Neural crest cell (in vitro differentiated cells): ENCODE measurements at places on chromosomes 2 and 18. TPM values are rescaled to one million over a fixed set of nuclear protein-coding genes. Genes with fewer than 3 reads are reported as not detected.

The CRYBA2 gene
- not detected in 2 replicates for total RNA-seq

The LRRC30 gene
- total RNA-seq = not detected in 2 replicates

The CNDP2 gene
- 194 and 204 TPM in 2 replicates for total RNA-seq

The MC2R gene
- total RNA-seq = not detected in 2 replicates

The RFX8 gene
- 0.44 and 0.48 TPM in 2 replicates for total RNA-seq

The RTP5 gene
- not detected in 2 replicates for total RNA-seq

The HES6 gene
- 143 and 152 TPM in 2 replicates for total RNA-seq

The PIKFYVE gene
- 31.4 and 33.6 TPM in 2 replicates for total RNA-seq

GRCh38 chr2:221345516-221345915 is 226.6 kb downstream of the EPHA4 start:
- DNase-seq = no peak
- H3K27ac ChIP-seq = no peak overlapping the region

- H3K27ac ChIP-seq = no peak overlapping the region
- no peaks in the 10 kb centered on the region for H3K36me3 ChIP-seq
- no peak for DNase-seq
- no peaks in the 10 kb centered on the region for H3K4me1 ChIP-seq
- peaks cover 5% of the 10 kb centered on the region for H3K27me3 ChIP-seq
- H3K4me3 ChIP-seq = no peak overlapping the region
These were observed 92.8 kb downstream of the VIT start for GRCh38 chr2:36789181-36789804.

DNA sequence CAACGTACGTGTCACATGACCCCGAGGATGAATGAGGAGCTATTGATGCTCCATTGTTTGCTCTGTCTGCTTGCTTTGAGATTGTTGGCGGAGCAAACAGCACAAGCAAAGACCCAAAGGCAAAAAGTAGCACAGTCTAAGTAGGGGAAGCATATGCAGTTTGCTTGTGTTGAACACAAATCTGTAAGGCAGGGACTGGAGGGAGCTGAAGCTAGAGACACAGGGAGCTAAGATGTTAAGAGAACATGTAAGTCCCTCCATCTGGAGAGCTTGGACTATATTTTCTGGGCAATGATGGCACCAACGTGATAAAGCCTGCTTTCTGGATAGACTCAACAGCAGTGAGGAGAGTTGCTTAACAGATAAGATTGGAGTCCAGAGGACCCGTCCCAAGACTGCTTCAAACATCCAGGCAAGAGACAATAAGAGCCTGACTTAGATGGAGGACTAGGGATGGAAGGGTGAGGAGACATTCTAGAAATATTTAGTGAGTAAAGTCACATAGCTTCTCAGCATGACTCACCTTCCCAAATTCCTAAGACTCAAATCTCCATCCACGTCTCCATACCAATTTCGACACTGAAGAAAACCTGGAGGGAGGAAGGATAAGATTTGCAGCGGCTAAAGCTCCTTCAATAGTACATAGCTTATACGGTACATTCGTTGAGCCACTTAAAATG is 88.1 kb upstream of the KLF7 start:
- H3K4me3 ChIP-seq = no peak overlapping the region
- DNase-seq = no peak
- peak overlapping the region; percentile 88 for H3K27ac ChIP-seq
- peaks cover 64% of the 10 kb centered on the region for H3K4me1 ChIP-seq
- H3K27me3 ChIP-seq = peaks cover 2% of the 10 kb centered on the region
- no peaks in the 10 kb centered on the region for H3K36me3 ChIP-seq

DNA sequence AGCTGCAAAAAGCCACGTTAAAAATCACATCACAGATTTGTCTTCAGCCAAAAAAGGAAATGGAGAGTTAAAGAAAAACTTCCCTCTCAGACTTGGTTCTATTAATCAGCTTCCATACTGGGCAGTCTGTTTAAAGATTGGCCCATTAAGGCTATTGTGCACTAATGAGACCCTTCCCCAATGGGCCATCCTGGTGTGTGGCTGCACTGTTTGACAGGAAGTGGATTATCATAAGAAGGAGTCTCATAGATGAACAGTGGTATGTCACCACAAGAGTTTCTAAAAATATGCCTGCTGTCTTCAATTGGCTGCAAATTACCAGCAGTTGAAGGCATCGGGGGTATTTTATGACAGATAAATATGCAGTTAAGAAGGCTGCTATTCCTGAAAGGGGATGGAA is 247.6 kb upstream of the THSD7B start:
- no peak for DNase-seq
- H3K4me1 ChIP-seq = no peaks in the 10 kb centered on the region
- H3K36me3 ChIP-seq = no peaks in the 10 kb centered on the region
- H3K4me3 ChIP-seq = no peak overlapping the region
- peaks cover 59% of the 10 kb centered on the region for H3K27me3 ChIP-seq

DNA sequence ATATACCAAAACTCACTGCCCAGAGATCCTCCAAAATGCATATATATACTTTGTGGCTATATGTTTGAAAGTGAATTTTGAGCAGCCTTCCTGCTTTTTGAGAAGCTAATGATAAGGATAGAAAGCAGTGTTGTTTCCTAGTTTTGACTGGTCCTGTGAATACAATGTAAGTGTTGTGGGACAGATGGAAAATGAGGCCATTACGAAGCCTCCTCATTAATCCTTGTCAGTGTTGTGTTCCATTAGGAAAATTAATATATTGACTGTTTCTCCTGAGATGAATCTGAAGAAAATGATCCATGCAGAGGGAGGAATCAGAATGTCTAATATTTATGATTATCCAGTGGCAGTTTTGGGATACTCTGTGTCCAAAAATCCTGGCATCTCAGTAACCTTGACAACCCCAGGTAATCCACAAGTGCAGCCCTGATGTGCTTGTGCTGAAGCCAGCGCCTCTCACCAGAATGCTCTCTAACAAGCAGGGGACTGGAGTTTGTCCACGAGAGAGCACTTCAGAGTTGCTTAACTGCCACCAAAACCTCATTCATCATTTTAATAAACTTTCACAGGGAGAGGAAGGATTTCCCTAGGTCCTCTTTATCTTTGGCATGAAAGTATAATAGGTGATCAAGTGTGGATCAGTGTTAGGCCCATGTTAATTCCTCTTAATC is 418.6 kb downstream of the CMPK2 start:
- H3K27ac ChIP-seq = no peak overlapping the region
- no peak overlapping the region for H3K4me3 ChIP-seq
- peaks cover 3% of the 10 kb centered on the region for H3K36me3 ChIP-seq
- H3K27me3 ChIP-seq = no peaks in the 10 kb centered on the region
- peaks cover 78% of the 10 kb centered on the region for H3K4me1 ChIP-seq

- no peak overlapping the region for H3K4me3 ChIP-seq
- H3K27ac ChIP-seq = no peak overlapping the region
- H3K36me3 ChIP-seq = no peaks in the 10 kb centered on the region
- DNase-seq = no peak
- no peaks in the 10 kb centered on the region for H3K27me3 ChIP-seq
- H3K4me1 ChIP-seq = peaks cover 13% of the 10 kb centered on the region
These were observed 1224.8 kb downstream of the SUCLG1 start for GRCh38 chr2:83234246-83234645.

DNA sequence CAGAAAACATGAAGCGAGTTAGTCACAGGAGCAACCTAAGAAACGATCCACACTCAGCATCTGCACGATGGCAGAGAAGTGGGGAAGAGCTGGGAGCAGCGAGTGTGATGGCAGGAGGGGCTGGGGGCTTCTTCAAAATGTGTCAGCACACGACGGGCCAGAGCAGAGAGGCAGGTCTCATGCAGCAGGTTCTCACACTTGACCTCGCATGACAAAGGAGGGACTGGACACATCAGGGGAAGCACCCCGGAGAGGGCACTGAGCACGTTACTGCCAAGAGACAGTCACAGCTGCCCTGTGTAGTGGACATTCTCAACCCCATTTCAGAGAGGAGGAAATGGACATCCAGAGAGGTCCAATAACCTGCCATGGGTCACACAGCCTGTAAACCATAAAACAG is 104.1 kb upstream of the CAPN13 start:
- no peaks in the 10 kb centered on the region for H3K27me3 ChIP-seq
- H3K27ac ChIP-seq = no peak overlapping the region
- no peaks in the 10 kb centered on the region for H3K4me1 ChIP-seq
- no peak overlapping the region for H3K4me3 ChIP-seq
- no peaks in the 10 kb centered on the region for H3K36me3 ChIP-seq

DNA sequence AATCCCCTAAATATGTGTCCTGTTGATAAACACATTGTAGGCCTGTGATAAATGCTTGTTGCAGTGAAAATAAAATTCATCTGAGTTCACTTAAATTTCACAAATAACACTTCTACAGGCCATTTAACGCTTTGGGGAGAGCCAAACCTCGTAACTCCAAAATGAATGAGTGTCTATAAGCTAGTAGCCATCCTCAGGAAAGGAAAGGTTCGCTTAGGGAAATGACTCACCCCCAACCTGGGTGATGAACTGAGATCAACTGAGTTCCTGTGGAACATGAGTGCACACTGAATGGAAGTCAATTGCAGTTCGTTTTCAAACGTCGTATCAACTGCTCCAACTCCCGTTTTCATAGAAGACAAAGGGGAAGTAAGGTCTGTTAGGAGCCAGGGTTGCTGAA is 527.6 kb upstream of the ID2 start:
- no peak for DNase-seq
- no peak overlapping the region for H3K27ac ChIP-seq
- H3K36me3 ChIP-seq = no peaks in the 10 kb centered on the region

- no peaks in the 10 kb centered on the region for H3K27me3 ChIP-seq
- DNase-seq = no peak
- H3K4me3 ChIP-seq = no peak overlapping the region
- peaks cover 82% of the 10 kb centered on the region for H3K4me1 ChIP-seq
- no peak overlapping the region for H3K27ac ChIP-seq
These were observed 40.8 kb downstream of the ZEB2 start for GRCh38 chr2:144479138-144479537.

GRCh38 chr18:49228187-49228586 is 232.3 kb downstream of the DYM start:
- no peak overlapping the region for H3K27ac ChIP-seq
- H3K4me3 ChIP-seq = no peak overlapping the region
- DNase-seq = no peak

DNA sequence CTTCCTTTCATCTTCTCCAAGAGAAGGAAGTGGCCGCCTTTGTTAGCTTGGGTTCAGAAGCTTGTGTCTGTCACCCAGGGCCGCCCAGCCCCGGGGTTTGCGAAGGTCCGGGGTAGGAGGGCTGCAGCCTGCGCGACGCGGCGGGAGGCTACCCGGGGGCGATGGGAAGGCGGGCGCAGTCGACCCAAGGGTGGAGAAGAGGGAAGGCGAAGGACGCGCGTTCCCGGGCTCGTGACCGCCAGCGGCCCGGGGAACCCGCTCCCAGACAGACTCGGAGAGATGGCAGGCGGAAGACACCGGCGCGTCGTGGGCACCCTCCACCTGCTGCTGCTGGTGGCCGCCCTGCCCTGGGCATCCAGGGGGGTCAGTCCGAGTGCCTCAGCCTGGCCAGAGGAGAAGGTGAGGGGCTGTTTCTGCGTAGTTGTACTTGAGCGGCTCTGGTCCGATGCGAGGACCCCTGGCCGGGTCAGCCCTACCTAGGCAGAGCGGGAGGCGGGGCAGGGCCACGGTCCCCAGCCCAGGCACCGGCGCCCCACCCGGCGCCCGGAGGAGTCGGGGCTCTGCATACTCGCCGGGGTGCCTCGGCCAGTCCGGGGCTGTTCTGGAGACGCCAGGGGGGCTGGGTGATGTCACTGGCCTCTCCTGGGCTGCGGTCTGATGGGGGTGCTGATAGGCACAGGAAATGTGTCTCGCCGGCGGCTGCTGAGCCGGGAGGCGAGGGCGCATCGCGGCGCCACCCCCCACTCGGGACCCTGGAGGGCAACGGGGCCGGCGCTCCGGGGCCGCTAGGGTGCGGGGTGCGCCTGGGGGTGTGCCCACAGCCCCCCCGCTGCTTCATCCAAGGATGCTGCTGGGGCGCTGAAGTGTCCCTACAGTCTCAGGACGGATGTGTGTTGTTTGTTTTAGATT is at the start of gene QPCT:
Gene QPCT (plus strand): TSS at position 178 of the 909 bp plus-strand sequence. CDS start 102 bp downstream, at position 280.
- H3K36me3 ChIP-seq = no peaks in the 10 kb centered on the region
- H3K27me3 ChIP-seq = no peaks in the 10 kb centered on the region
- no peak within 1 kb of the TSS for H3K27ac ChIP-seq
- H3K4me3 ChIP-seq = no peak within 1 kb of the TSS
- peaks cover 7% of the 10 kb centered on the region for H3K4me1 ChIP-seq

DNA sequence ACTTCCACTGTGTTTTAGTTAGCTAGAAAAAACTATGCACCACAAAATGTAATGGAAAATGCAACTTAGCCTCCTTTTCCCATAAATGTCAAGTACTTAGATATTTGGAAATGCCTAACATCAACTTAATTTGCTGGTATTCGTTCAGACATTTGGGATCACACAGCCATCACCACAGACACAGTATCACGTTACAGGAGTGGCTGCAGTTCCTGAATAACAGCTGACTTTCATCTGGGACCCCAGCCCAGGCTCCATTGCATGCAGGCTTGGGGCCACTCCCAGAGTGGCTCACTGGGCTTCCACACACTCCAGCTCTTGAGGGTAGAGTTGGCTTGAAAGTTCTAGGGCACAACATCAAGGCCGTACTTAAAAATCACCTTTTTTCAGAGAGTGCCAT is 9.3 kb downstream of the TMEM182 start:
- no peak for DNase-seq
- H3K36me3 ChIP-seq = peaks cover 16% of the 10 kb centered on the region
- no peaks in the 10 kb centered on the region for H3K4me1 ChIP-seq
- no peak overlapping the region for H3K27ac ChIP-seq
- no peaks in the 10 kb centered on the region for H3K27me3 ChIP-seq

DNA sequence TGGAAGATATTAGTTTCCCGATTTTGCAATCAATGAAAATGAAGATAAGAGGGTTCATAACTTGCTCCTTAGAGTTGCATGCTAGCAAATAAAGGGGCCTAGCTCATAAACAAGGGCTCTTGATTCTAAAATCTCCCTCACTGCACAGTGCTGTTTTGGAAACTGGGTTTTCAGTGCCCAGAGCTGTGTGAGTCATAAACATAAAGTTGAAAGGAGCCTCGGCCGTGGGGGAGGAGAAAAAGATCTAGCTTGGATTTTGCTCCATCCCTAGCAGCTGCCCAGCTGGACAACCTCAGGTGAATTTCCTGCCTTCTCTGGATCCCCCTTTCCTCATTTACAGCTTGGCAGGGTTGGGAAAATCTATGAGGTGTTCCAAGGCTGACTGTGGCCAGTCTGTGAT is 42.5 kb downstream of the LYPD1 start:
- no peak for DNase-seq
- H3K27me3 ChIP-seq = peaks cover 17% of the 10 kb centered on the region
- H3K4me1 ChIP-seq = peaks cover 26% of the 10 kb centered on the region
- H3K27ac ChIP-seq = no peak overlapping the region
- H3K36me3 ChIP-seq = no peaks in the 10 kb centered on the region
- H3K4me3 ChIP-seq = no peak overlapping the region
